ENCODE measurements at places on chromosomes 12 and 14.
A peak's percentile ranks its signal among the peaks of the same experiment; 100 is the strongest.

DNA sequence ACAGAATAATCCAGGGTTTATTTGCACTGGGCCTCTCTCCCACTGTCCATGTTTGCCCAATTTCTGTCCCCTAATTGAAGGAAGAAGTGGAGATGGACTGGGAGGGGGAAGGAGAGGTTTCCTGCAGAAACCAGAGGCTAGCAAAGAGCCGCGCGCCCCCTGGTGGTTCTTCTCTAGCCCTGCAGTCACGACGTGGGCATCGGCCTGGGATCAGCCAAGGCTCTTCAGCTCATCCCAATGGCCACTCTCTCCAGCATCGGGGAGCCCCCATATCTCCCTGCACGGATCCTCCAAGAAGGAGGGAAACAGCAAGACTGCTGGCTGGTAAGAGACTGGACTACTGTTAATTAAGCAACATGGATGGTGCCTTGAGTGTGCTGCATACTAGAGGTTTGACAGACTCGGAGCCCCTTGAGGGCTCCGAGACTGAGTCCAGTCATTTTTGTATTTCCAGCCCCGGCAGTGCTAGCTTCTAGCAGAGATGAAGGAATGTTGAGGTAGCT, 18.7 kb downstream of the ZBTB39 start:
- peak; percentile 62 for DNase-seq

GRCh38 chr14:95336192-95336760, 16.6 kb upstream of the CLMN start:
- no peak for DNase-seq

- no peak for DNase-seq
Observed at GRCh38 chr12:121000530-121000929, 15.8 kb downstream of the C12orf43 start.

DNA sequence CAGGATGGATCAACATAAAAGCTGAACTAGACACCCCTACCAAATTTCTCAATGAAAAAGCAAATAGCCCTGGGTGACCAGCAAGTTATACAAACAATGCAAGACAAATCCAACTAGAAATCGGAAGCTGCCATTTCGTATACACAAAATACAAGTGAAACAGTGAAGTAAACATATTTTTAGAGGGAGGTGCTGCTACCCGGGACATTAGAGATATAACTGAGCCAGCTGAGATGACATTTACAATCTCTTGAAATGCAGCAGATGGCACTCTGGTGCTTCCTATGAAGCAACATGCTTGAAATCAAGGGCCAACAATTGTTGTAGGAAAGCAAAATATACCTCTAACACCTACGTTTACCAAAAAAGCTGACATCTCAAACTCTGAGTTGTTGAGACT, 25.5 kb downstream of the BDKRB1 start:
- DNase-seq: no peak

DNA sequence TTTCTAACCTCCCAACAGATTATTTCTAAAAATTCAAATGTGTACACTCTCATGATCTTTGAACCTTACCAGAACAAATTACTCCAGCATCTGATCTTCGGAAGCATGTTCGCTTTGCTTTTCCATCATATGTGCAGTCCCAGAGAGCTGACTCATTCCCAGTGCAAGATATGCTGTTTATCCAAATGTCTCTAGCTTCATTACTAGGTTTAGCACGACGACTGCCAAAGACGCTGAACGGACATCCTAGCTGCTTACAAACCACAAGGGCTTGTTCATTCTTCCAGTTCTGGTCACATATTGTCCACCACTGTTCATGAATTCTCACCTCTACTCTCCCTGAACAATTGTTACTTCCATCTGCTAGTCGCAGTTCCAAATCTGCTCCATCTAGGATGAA, 40.5 kb downstream of the CD163L1 start:
- no peak for DNase-seq

- no peak for DNase-seq
Observed at GRCh38 chr14:104154246-104154645, 15.9 kb downstream of the KIF26A start.

GRCh38 chr12:56080556-56081138, 682 bp downstream of the ERBB3 start:
- DNase-seq: no peak

GRCh38 chr12:109580272-109580671, 6.7 kb downstream of the MVK start:
- DNase-seq: no peak

DNA sequence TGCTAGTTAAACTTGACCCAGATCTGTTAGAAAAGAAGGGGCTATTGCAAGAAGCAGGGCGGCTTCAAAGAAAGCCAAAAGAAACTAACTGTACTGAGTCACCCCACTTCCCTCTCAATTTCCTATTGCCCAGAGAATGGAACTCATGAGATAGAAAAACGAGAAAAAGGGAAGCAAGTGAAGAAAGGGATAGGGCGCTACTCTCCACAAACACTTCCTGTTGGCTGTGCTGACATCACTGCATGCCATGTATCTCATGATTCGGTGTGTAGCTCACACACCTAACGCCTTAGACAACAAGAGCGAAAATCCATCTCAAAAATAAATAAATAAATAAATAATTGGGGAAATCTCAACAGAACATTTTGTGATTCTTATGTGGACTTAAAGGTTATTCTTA, 13.0 kb upstream of the P2RX4 start:
- peak; percentile 22 for DNase-seq

DNA sequence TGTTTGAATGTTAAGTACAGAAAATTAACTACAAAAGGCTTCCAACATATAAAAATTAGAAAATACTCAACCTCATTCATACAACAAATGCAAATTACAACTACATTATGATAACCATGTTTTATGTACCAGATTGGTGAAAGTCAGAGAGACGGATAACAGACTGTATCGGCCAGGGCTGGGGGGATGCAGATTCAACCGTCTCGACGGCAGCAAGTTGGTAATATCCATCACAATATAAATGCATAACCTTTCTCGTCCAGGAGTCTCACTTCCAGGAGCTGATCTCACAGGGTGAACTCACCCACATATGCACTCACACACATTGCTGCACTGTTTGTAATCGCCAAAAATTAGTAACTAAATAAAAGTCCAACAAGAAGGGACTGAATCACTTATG, 89.4 kb downstream of the ITPK1 start:
- no peak for DNase-seq

- no peak for DNase-seq
Observed at GRCh38 chr14:101150039-101150610, 246.6 kb upstream of the RTL1 start.

GRCh38 chr12:94123127-94123526, 25.2 kb upstream of the PLXNC1 start:
- no peak for DNase-seq

DNA sequence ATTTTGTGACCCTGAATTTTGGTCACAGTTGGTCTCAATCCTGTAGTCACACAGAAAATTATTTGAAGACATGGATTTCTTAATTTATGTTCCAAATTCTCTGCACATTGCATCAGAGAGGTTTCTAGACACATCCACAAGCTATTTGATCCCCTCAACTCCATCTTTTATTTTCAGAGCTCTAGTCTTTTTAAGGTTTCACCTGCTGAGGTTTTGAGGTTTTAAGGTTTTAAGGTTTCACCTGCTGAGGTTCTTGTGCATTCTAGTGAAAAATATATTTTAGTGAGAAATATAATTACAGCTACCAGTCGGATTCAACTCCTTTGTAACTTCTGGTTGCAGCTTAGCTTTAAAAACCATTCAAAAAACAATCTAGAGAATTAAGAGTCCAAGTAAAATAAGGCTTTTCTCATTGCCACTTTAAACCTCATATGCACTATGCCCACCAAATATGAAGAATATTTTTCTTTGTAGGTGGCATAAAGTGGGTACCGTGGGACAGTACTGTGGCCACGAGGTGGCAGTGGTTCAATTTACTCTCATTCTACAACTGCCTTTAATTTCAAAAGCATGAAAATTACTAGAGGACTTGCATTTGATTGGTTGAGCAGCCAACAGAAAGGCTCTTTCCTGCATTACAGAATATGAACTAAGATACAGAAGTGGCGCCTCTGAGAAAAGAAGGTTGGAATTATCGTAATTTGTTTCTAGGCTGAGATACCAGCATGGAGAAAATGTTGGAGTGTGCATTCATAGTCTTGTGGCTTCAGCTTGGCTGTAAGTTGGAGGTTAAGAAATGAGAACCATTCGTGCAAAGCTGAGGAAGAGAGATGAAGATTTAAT, 366.5 kb upstream of the OR4E1 start:
- peak; percentile 55 for DNase-seq

- no peak for DNase-seq
Observed at GRCh38 chr14:60723116-60723906, 840 bp downstream of the SIX4 start.

DNA sequence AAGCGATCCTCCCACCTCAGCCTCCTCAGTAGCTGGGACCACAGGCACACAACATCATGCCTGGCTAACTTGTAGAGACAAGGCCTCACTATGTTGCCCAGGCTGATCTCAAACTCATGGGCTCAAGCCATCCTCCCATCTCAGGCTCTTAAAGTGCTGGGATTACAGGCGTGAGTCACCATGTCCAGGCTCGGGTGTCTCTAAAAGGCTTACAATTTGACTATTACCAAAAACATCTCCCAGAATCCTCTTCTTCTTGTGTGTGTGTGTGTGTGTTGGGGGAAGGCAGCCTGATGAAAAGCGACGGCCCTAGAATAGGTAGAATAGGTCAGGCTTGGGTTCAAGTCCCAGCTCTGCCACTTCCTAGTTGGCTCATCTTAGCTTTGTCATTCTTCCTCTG, 16.8 kb downstream of the MSI1 start:
- DNase-seq: no peak

DNA sequence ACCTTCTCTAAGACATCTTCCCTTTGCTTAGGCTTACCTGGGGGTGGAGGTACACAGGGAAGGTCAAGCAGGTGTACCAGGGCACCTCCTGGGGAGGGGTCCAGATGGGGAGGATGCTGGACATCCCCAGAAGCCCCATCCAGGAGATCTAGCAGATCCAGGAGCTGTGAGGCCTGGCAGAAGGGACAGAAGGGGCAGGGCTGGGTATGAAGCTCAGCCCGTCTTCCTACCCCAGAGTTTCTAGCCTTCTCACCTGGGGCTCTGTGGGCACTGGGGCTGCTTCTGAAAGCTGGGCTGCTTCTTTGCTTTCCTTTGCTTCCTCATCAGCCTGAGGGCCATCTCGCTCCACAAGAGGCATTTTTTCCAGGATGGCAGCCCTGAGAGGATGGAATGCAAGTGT, 5.2 kb downstream of the THTPA start:
- no peak for DNase-seq

GRCh38 chr12:72271451-72272090, 599 bp upstream of the TRHDE start:
- no peak for DNase-seq

GRCh38 chr14:53226553-53226952, 73.4 kb upstream of the DDHD1 start:
- DNase-seq: no peak

- no peak for DNase-seq
Observed at GRCh38 chr12:121404734-121405133, 4.8 kb downstream of the RNF34 start.

DNA sequence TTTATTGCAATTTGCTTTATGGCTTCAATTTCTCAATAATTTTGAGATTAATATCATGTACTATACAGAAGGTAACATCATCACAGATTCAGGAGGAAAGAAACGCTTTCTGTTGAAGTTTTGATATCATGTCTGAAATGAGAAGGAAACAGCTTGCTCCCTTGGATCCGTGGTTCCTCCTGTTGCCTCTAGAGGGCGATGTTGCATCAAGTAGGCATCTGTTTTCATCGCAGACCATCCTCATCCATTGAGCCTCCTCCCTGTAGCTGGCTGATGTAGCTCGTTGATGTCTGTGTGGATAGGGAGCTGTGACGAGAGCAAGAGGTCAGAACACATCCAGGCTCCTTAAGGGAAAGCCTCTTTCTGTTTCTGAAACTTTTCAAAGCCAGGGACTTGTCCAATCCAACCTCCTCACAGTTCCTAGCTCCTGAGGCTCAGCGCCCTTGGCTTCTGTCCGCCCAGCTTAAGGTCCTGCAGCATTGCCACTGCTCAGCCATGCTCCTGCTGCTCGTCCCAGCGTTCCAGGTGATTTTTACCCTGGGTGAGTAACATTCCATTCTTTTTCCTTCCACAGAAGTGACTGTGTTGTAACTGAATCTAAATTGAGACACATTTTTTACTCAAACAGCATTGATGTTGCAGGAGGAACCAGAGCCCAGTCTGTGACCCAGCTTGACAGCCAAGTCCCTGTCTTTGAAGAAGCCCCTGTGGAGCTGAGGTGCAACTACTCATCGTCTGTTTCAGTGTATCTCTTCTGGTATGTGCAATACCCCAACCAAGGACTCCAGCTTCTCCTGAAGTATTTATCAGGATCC, 304.8 kb upstream of the OR4E1 start:
- DNase-seq: peak; percentile 68

GRCh38 chr14:55111122-55111708, 17.8 kb upstream of the LGALS3 start:
- DNase-seq: no peak

- peak; percentile 65 for DNase-seq
Observed at GRCh38 chr12:47021298-47021697, 58.1 kb upstream of the PCED1B start.

GRCh38 chr14:28143316-28143715, 623.3 kb upstream of the FOXG1 start:
- no peak for DNase-seq

DNA sequence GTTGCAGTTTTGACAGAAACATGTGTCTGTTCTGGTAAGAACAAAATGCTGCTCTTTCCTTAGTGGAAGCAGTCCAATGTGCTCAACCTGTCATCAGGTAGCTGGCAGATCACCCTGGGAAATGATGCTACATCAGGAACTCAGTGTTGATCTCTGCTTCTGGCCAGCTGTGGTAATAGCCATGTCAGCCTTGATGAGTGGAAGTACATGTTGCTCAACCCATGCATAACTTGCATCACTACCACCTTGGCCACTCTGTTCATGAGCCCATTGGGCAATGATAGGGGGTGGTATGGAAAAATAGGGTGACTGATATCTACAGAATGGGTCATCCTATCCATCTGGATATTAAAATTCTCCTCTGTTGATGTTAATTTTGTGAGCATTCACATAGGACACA, 411.0 kb downstream of the C12orf50 start:
- DNase-seq: no peak

- DNase-seq: no peak
Observed at GRCh38 chr12:52280319-52280795, 5.9 kb downstream of the KRT86 start.

DNA sequence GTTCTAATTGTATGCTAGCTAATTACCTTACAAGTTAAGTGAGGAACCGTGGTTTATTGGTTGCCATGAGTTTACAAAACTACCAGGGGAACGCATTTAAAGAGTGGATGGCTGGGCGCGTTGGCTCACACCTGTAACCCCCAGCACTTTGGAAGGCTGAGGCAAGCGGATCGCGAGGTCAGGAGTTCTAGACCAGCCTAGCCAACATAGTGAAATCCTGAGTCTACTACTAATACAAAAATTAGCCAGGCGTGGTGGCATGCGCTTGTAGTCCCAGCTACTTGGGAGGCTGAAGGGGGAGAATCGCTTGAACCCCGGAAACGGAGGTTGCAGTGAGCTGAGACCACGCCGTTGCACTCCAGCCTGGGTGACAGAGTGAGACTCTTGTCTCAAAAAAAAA, 2.2 kb downstream of the EIF5 start:
- no peak for DNase-seq

- peak; percentile 55 for DNase-seq
Observed at GRCh38 chr14:52154992-52155650, 86.3 kb upstream of the NID2 start.

Data from CD4-positive, alpha-beta T cell treated with Interleukin-4 for 4 hours (primary cell).